H9 (cell line): ENCODE measurements at places on chromosomes 6 and 20. TPM values are rescaled to one million over a fixed set of nuclear protein-coding genes. Genes with fewer than 3 reads are reported as not detected.

Gene CCND3
- total RNA-seq = 24.2 and 25.3 TPM in 2 replicates

Gene CCN6
- total RNA-seq = not detected in 2 replicates

Gene THBS2
- total RNA-seq = 14.7 and 15.5 TPM in 2 replicates

Gene KIF13A
- 38.2 and 43.1 TPM in 2 replicates for total RNA-seq

Gene C20orf202
- total RNA-seq = 0.13 TPM in 1 of 2 replicates, not detected in the other

Gene CAGE1
- 0.28 TPM in 1 of 2 replicates, not detected in the other for total RNA-seq

Gene IMPG1
- total RNA-seq = not detected in 2 replicates

GRCh38 chr6:152836523-152836922, 85.9 kb downstream of the VIP start:
- no peak overlapping the region for H3K27ac ChIP-seq
- H3K4me3 ChIP-seq = no peak overlapping the region
- H3K27me3 ChIP-seq = no peaks in the 10 kb centered on the region
- DNase-seq = no peak
- peaks cover 2% of the 10 kb centered on the region; the same call in 1 of the 3 replicates for H3K36me3 ChIP-seq
- no peaks in the 10 kb centered on the region for H3K4me1 ChIP-seq

DNA sequence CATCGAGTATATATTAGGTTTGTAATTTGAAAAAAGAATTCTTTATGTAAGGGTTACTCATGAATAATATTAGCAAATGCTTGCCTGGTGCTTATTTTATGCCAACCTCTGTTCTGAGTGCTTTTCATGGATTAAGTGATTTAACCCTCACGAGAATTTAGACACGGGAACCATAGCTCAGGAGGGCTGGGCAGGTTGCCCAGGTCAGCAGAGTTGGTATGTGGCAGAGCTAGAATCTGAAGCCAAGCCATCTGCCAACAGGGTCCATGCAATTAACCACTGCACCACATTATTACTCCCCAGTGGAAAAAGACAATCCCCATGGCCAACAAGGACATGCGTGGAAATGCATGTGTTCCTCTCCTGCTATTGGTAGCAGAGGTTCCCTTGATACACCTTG, 345.6 kb downstream of the CDC5L start:
- H3K27ac ChIP-seq = no peak overlapping the region
- H3K4me3 ChIP-seq = no peak overlapping the region
- H3K36me3 ChIP-seq = no peaks in the 10 kb centered on the region
- no peak for DNase-seq
- H3K4me1 ChIP-seq = no peaks in the 10 kb centered on the region
- H3K27me3 ChIP-seq = no peaks in the 10 kb centered on the region

- peaks cover 3% of the 10 kb centered on the region; the same call in 1 of the 2 replicates for H3K4me1 ChIP-seq
- no peaks in the 10 kb centered on the region; the same call in 1 of the 2 replicates for H3K27me3 ChIP-seq
- DNase-seq = peak; percentile 43
Observed at GRCh38 chr6:71289039-71289801, 609 bp downstream of the OGFRL1 start.

DNA sequence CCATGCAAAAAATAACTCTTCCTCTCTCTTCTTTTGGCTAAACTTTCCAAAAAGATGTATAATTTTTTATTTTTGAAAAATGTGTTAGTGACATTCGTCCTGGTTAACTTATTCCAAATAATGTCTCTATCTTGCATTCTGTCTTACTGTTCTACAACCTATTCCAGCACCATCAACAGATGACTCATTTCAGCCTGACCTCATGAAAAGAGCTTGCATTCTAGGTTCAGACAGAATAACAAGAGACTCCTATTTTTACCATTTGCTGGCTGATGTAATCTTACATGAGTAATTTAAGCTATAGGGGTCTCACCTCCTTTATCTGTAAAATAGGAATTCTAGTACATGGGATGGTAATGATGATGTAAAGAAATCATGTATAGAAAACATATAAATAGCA, 109.0 kb downstream of the FUT9 start:
- H3K27ac ChIP-seq = no peak overlapping the region
- no peak overlapping the region for H3K4me3 ChIP-seq
- no peak for DNase-seq
- H3K4me1 ChIP-seq = no peaks in the 10 kb centered on the region; the same call in 1 of the 2 replicates

- H3K36me3 ChIP-seq = peaks cover 5% of the 10 kb centered on the region; the same call in 1 of the 2 replicates
- H3K4me1 ChIP-seq = no peaks in the 10 kb centered on the region; the same call in 1 of the 2 replicates
- no peaks in the 10 kb centered on the region for H3K27me3 ChIP-seq
- DNase-seq = no peak
Observed at GRCh38 chr6:158569036-158569435, 9.1 kb downstream of the TMEM181 start.

GRCh38 chr6:134063121-134063965, 10.9 kb upstream of the SLC2A12 start:
- no peaks in the 10 kb centered on the region for H3K36me3 ChIP-seq
- no peaks in the 10 kb centered on the region for H3K27me3 ChIP-seq
- H3K27ac ChIP-seq = no peak overlapping the region
- peaks cover 10% of the 10 kb centered on the region; the same call in 1 of the 2 replicates for H3K4me1 ChIP-seq

DNA sequence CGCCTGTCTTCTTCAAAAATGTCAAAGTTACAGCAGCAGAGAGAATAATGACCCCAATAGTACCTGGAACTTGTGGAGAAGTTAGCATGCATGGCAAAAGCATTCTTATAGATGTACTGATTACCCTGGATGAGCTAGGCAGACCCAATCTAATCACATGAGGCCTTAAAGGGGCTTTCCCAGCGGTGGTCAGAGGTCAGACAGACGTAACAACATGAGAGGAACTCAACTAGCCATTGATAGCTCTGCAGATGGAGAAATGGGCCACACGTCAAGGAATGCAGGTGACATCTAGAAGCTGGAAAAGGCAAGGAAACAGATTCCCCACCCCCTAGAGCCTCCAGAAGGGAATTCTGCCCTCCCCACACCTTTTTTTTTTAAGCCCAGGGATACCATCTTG, 156.8 kb upstream of the ARID1B start:
- no peaks in the 10 kb centered on the region for H3K4me1 ChIP-seq
- no peak for DNase-seq
- no peak overlapping the region for H3K27ac ChIP-seq

DNA sequence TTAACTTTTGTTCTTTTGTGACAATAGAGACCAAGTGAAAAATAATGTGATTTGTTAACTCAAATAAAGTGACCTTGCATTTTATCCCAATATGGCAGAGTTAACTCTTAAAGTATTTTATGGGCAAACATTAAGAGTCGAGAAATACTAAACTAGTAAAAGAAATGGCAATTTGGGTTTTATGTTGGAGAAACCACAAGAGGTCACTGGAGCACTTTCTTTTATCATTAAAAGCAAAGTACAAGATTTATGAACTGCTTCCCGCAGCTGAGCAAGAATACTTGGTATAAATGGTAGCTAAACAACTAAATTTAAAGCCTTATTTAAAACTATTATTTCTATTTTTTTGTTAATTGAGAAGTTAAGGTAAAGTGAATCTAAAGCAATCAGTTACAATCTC, 33.5 kb upstream of the MCM9 start:
- no peaks in the 10 kb centered on the region for H3K4me1 ChIP-seq
- no peak overlapping the region for H3K27ac ChIP-seq
- H3K36me3 ChIP-seq = no peaks in the 10 kb centered on the region

- H3K4me3 ChIP-seq = no peak overlapping the region
- no peaks in the 10 kb centered on the region for H3K36me3 ChIP-seq
- no peaks in the 10 kb centered on the region for H3K27me3 ChIP-seq
- no peaks in the 10 kb centered on the region for H3K4me1 ChIP-seq
- DNase-seq = no peak
Observed at GRCh38 chr6:8658416-8658815, 223.1 kb upstream of the SLC35B3 start.

GRCh38 chr6:91352878-91353277, 766.0 kb upstream of the MAP3K7 start:
- H3K4me3 ChIP-seq = no peak overlapping the region
- no peaks in the 10 kb centered on the region for H3K36me3 ChIP-seq
- no peaks in the 10 kb centered on the region for H3K27me3 ChIP-seq
- no peak for DNase-seq
- H3K4me1 ChIP-seq = no peaks in the 10 kb centered on the region

DNA sequence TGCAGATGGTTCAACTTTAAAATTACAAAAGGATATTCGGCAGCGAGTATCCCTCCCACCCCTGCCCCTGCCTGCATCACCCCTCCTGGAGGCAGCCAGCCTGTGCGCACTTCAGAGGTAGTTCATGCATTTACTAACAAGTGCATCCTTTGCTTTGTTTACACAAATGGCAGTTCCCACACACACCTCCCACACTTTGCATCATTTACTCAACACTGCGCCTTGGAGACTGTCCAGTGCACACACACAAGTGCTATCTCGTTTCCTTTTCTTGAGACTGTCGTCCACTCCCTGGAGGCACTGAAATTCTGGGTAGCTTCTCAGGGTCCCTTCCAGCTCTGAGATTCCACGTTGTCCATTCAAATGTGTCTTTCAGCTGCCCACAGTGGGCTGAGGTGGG, 53.1 kb upstream of the VSX1 start:
- H3K4me3 ChIP-seq = no peak overlapping the region
- no peaks in the 10 kb centered on the region for H3K36me3 ChIP-seq
- no peak overlapping the region for H3K27ac ChIP-seq
- H3K4me1 ChIP-seq = no peaks in the 10 kb centered on the region; the same call in 1 of the 2 replicates
- no peak for DNase-seq

GRCh38 chr6:157789861-157790260, 33.2 kb upstream of the SNX9 start:
- no peaks in the 10 kb centered on the region; the same call in 1 of the 2 replicates for H3K4me1 ChIP-seq
- no peak overlapping the region for H3K27ac ChIP-seq

- no peaks in the 10 kb centered on the region for H3K27me3 ChIP-seq
- no peak overlapping the region for H3K4me3 ChIP-seq
- DNase-seq = no peak
- H3K27ac ChIP-seq = no peak overlapping the region
- no peaks in the 10 kb centered on the region for H3K4me1 ChIP-seq
Observed at GRCh38 chr6:52293067-52293466, 8.5 kb upstream of the MCM3 start.

DNA sequence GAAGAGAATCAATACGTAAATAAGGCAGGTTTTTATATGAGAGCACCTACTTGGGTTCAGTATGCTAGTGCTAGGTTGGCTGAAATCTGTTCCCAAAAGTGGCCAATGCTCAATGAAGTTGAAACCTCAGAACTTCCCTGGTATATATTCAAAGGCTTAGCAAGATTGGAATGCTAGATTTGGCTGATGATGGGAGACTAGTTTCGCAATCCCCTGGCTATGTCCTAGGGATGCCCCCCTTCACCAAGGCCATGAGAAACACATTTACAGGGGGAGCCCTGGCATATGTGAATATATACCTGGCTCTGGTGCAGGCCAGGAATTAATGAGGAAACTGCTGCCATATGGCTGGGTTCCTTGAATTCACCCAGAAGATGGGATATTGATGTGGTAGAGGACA, 142.4 kb upstream of the C6orf118 start:
- H3K36me3 ChIP-seq = no peaks in the 10 kb centered on the region
- no peak for DNase-seq
- H3K4me1 ChIP-seq = no peaks in the 10 kb centered on the region
- no peak overlapping the region for H3K27ac ChIP-seq
- no peaks in the 10 kb centered on the region for H3K27me3 ChIP-seq
- H3K4me3 ChIP-seq = no peak overlapping the region

DNA sequence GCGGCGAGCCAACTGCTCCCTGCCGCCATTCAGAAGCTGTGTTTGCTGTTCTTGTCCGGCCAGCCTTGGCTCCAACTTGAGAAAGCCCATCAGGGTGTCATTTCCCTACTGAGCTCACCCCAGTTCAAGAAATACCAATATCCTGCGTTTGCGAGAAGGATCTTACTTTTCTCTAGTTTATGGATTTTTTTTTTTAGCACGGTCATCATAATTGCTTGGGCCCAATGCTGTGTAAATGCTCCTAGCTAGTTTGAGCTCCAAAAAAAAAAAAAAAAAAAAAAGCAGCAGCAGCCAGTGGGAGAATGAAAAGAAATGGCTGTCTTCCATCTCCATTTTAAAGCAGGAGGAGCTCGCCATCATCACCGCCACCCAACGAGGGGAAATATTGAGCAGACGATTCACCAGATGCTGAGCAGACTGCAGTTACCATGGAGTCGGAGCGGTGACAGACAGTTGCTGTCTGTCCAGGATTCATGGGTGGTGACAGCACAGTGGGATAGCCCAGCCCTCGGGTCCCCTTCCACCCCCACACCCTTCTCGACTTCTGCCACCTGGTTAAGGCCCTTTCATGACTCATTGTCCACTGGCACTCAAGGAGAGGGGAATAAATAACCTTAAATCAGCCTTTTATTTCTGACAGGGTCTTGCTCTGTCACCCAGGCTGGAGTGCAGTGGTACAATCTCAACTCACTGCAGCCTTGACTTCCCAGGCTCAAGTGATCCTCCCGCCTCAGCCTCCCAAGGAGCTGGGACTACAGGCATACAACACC, 132.4 kb upstream of the SNX9 start:
- H3K27me3 ChIP-seq = no peaks in the 10 kb centered on the region
- H3K36me3 ChIP-seq = no peaks in the 10 kb centered on the region
- no peak overlapping the region for H3K27ac ChIP-seq
- no peaks in the 10 kb centered on the region; the same call in 1 of the 2 replicates for H3K4me1 ChIP-seq
- DNase-seq = no peak

GRCh38 chr6:146881228-146882181, 282.7 kb downstream of the ADGB start:
- no peaks in the 10 kb centered on the region for H3K36me3 ChIP-seq
- no peak overlapping the region for H3K27ac ChIP-seq
- no peaks in the 10 kb centered on the region; the same call in 1 of the 2 replicates for H3K4me1 ChIP-seq
- H3K4me3 ChIP-seq = no peak overlapping the region
- DNase-seq = no peak

GRCh38 chr6:28125401-28125800, 992 bp downstream of the ZSCAN16 start:
- no peak for DNase-seq
- no peaks in the 10 kb centered on the region for H3K27me3 ChIP-seq
- peaks cover 54% of the 10 kb centered on the region for H3K36me3 ChIP-seq
- H3K4me3 ChIP-seq = peak overlapping the region; percentile 99
- H3K4me1 ChIP-seq = no peaks in the 10 kb centered on the region
- H3K27ac ChIP-seq = no peak overlapping the region

DNA sequence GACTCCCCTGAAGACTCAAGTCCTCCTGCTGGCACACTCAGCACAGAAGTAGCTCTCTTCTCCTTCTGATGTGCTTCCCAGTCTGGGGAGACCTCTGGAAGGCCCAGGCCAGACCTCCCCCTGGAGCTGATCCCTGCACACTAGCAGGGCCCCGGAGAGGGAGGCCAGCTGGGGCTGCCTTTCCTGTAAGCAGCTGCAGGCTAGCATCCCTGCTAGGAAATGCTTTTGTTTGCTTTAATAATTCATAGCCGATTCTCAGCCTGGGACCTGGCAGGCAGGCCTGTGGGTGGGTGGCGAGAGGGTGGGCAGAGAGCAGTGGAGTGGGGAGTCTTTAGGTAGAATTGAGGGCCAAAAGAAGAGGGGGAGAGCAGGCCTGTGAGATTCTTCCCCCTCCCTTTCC, 5.2 kb downstream of the EBF4 start:
- H3K4me1 ChIP-seq = no peaks in the 10 kb centered on the region; the same call in 1 of the 2 replicates
- peaks cover 31% of the 10 kb centered on the region for H3K27me3 ChIP-seq
- no peak overlapping the region for H3K27ac ChIP-seq

DNA sequence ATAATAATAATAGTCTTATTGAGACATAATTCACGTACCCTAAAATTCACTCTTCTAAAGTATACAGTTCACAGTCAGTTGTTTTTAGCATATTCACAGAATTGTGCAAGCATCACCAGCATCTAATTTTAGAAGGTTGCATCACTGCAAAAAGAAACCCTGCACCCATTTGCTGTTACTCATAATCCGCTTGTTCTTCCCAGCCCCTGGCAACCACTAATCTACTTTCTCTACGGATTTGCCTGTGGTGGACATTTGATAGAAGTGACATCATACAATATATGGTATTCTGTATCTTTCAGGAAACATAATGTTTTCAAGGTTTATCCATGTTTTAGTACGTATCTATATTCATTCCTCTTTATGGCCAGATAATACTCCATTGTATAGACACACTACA, 41.5 kb upstream of the FAM184A start:
- no peak overlapping the region for H3K4me3 ChIP-seq
- H3K36me3 ChIP-seq = no peaks in the 10 kb centered on the region
- no peak overlapping the region for H3K27ac ChIP-seq
- H3K4me1 ChIP-seq = no peaks in the 10 kb centered on the region
- DNase-seq = no peak
